ENCODE measurements at places on chromosomes 3 and 15.

GRCh38 chr15:60162968-60163355 is 158.9 kb downstream of the FOXB1 start:
- DNase-seq, result no peak

GRCh38 chr15:58459560-58459959 is 27.8 kb downstream of the LIPC start:
- DNase-seq, result no peak

- no peak for DNase-seq
Measured at GRCh38 chr3:16897254-16897926, 12.6 kb downstream of the PLCL2 start.

GRCh38 chr3:170171563-170171962 is 10.0 kb downstream of the PHC3 start:
- no peak for DNase-seq

DNA sequence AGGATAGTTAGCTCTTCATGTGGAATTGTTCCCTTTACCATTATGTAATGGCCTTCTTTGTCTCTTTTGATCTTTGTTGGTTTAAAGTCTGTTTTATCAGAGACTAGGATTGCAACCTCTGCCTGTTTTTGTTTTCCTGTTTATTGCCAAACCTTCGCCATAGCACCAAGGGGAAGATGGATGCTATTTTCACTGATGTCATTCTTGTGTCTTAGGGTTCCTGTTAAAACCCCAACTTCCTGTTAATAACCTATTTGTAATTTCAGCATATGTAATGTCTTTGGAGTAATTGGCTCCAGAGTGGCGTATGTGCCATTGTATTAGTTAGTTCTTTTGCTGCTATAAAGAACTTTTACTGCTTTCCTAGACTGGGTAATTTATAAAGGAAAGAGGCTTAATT is 10.8 kb downstream of the SAMMSON start:
- DNase-seq, result no peak

- no peak for DNase-seq
Measured at GRCh38 chr3:133955892-133956291, 60.2 kb upstream of the RAB6B start.

DNA sequence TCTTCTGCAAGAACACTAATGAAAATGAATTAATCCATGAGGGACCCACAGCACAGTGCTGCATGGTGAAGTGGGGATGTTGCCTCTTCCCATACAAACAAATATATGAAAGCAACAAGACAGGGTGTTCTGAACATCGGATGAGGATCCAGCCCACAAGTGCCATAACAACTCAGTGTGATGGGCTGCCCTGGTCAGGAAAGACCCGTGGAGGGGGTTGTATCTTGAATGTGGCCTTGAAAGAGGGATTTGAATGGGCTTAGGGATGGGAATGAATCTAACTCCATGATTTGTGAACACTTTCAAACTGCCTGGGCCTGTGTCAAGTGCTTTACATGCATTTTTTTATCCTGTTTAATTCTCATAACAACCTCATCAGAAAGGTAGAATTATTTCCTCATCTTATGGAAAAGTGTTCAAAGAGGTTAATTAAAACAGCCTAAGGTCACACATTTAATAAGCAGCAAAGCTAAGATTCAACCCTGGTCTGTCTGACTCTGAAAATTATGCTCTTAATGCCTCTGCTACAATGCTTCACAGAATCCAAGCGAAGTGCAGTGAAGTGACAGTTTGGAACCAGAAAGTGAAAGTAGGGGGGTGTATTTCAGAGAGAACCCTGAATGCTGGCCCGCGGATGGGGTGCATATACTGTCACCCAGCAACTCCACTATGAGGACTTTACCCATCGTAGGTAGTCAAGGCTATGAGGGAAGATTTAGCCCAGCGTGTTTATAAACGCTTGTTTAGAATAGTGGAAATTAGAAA is 65.6 kb upstream of the HEG1 start:
- no peak for DNase-seq

DNA sequence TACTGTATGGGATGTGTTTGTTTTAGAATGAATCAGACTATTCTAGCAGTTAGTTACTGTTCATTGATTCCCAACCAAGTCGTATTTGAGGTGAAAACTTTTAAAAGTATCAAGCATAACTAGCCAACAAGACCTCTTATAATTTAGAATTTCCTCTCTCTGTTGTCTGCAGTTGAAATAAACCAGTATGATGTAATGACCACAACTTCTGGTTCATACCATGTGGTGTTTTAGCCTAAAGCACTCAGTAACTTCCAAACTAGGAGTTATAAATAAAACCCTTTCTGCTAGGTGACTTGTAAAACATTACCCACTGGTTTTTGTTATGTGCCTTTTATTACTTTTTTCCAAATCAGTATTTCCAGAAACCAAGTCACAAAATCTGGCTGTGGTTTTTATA is 19.8 kb upstream of the P2RY12 start:
- DNase-seq, result no peak

DNA sequence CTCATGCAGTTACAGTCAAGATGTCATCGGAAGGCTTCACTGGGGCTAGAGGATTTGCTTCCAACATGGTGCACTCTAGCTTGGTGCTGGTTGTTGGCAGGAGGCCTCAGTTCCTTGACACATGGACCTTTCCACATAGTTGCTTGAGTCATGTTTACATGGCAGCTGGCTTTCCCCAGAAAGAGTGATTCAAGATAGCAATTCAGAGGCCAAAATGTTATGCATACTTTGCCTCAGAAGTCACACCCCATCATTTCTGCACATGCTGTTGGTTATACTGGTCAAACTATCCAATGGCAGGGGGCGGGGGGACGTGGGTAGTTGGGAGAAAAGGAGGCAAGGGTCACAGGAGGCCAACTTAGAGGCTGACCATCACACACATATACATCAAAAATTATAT is 58.7 kb downstream of the FOXB1 start:
- DNase-seq, result no peak

- DNase-seq, result no peak
Measured at GRCh38 chr3:186073641-186074040, 35.2 kb downstream of the ETV5 start.

GRCh38 chr3:117567906-117568305 is 858.3 kb downstream of the TUSC7 start:
- DNase-seq, result no peak

GRCh38 chr3:10251006-10251405 is 2.7 kb downstream of the TATDN2 start:
- DNase-seq, result no peak

- DNase-seq, result no peak
Measured at GRCh38 chr15:88705769-88706165, 67.0 kb downstream of the ISG20 start.

- DNase-seq, result peak; percentile 29
Measured at GRCh38 chr15:51726302-51727073, 11.0 kb downstream of the LYSMD2 start.

DNA sequence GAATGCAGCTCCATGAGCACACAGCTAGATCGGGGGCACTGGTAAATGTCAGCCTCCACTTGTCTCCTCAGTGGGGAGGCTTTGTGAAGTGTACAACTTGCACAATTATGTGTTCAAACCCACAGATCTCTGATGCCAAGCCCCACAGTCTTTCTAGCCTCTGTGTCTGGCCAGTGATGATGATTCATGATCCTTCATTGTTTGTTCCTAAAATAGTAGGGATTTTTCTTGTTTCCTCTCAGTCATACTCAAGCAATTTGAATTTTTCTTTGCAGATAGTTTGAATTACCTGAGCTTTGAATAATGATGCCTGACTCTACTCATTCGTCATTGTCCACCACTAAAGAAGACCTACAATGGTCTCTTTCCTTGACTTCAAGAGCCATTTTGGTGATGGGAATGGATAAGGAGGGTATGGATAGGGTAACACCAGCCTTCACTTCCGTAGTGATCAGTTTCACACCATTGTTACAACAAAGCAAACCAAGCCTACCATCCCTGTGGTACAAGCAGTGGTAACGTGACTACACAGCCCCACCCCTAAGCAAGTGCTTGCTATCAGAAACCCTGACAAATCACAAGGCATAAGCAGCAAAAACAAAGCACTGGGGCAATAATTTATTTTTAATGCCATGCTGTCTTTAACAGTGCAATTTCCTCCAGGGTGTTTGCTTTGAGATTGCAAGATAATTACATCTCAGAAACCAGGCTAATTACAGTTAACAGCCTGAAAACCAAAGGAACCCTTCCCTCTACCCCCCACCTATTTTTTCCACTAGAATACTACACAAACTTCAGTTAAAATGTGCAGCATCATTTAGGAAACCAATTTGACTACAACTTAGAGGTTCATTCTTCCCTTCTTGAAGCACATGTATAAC is 114.1 kb upstream of the PPP2R3A start:
- DNase-seq, result no peak

DNA sequence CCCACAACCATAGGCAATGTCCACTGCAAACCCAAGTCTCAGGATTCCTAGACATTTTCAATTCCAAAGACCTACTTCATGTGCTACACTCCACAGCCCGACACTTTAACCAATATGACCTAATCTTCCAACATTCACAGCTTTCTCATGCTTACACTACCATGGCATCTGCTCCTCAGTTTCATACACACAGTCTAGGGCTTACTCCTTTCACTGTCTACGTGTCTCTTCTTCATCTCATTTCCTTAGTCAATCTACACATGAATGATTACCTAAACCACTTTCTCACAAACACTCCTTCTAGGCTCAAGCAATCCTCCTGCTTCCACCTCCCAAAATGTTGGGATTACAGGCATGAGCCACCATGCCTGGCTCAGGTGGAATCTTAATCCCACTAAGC is 106.3 kb downstream of the STAG1 start:
- DNase-seq, result no peak

- no peak for DNase-seq
Measured at GRCh38 chr3:4501437-4501836, 8.3 kb downstream of the ITPR1 start.

DNA sequence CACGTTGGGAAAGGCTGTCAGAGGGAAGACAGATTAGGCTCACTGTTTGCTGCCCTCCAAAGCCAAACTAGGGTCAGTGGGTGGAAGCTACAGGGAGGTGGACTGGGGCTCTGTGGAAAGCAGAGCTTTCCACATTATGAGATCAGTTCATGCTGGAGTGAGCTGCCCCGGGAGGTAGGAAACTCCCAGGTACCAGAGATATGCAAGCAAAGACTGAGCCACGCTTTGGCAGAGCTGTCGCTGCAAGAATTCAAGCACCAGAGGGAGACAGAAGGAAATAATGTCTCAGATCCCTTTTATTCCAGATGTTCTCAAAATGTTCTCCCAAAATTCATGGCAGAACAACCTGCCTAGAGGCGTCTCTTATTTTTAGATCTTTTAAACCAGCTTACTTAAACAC is 286.6 kb downstream of the WDR72 start:
- DNase-seq, result no peak
